ENCODE measurements at places on chromosomes 13 and 19.

- no peak for DNase-seq
These were observed 20.4 kb downstream of the MPND start for GRCh38 chr19:4363571-4364304.

DNA sequence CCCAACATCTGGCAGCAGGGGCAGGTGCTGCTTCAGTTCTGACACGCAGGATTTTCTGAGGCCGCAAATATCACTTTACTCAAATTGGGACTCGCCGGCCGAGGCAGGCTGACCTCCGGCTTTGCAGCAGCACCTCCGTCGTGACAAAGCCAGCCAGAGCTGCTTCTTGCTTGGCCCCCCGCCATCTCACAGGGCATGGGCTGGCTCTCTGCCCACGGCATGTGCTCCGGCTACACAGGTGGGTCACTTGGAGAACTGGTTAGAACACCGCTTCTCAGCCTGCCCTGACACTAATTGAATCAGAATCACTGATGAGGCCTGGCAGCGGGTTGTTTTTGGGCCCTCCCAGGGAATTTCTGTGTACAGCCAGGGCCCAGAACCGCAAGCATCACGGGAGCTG is 112.3 kb downstream of the SLC7A1 start:
- DNase-seq: no peak

DNA sequence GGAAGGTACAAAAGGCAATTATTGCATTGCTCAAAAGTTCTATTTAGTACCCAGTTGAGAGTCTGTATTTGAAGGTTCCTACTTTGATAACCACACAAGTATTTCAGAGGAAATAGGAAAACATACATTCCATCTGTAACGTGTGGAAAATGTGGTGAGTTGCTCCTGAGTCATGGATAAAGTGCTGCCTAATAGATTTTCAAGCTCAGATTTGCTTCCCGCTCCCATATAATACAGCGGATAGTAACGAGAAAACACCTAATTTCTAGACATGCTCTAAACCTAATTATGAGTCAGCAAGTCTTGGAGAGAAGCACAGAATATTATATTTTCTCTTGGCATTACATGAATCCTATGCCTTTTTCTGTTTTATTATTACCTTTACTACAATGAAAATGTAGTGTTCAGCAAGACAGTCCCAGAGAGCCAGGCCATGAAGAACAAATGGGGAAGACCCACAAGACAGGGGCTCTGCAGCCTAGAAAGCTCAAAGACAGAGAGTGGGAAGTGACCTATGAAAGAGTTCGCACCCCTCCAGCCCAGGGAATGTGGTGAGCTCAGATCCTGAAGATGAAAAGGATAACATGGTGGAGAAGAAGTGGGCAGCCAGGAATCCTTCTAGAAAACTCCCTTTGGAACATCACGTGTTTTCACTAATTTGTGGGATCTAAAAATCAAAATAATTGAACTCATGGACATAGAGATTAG is 116.1 kb downstream of the STARD13 start:
- no peak for DNase-seq

DNA sequence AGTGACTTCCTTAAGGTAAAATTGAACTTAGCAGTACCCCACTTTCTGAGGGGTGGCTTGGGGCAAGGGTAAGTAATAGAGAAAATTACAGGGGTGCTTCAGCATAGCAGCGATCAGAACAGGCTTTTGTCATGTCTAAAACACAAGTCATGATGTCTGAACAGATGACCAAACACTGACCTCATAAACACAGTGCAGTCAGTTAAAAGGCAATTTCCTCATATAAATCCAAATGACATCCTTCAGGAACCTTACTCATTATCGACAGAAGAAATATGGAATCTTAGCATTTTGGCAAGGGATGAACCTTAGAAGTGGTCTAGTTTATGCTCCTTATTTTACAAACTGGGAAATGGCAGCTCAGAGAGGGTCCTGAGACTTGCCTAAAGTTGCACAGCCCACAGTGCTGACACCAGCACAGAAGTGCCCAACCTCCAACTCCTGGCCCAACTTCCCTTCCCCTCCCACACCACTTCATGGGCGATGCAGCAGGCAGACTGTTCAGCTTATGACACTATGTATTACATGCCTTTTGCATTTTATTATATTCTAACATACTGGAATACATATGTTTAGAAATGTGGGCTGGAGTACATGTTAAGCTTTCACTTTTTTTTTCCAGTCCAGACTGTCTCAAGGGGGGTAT is 3.6 kb downstream of the GJA3 start:
- no peak for DNase-seq

GRCh38 chr19:31570718-31571117 is 221.5 kb upstream of the TSHZ3 start:
- no peak for DNase-seq

GRCh38 chr19:54335979-54336892 is 2.7 kb downstream of the LILRA4 start:
- no peak for DNase-seq

DNA sequence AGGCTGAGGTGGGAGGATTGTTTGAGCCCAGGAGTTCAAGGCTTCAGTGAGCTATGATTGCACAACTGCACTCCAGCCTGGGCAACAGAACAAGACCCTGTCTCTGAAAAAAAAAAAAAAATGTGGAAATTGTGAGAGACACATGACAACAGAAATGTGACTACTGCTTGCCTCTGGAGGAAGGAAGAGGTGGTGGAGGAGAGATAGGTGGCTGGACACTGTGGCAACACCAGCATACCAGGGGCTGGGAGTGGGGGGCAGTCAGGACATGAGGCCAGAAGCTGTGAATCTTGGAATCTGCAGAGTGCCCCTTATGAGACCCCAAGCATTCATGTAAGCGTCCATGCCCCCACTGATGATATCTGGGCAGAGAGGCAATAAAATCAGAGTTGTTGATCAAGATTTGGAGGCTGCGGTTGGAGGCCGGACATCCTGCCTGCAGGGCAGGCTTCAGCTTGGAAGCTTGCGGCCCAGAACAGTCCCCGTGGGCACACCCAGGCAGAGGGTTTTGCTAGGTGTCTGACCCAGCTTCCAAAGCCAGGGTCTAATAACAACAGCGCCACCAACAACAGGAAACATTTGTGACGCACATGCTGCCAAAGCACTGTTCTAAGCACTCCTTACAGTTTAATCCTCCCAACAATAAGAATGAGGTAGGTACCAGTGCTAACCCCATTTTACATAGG is 16.9 kb downstream of the FAM187B start:
- peak; percentile 34 for DNase-seq

- no peak for DNase-seq
These were observed 8.4 kb upstream of the KLK14 start for GRCh38 chr19:51091126-51091525.

DNA sequence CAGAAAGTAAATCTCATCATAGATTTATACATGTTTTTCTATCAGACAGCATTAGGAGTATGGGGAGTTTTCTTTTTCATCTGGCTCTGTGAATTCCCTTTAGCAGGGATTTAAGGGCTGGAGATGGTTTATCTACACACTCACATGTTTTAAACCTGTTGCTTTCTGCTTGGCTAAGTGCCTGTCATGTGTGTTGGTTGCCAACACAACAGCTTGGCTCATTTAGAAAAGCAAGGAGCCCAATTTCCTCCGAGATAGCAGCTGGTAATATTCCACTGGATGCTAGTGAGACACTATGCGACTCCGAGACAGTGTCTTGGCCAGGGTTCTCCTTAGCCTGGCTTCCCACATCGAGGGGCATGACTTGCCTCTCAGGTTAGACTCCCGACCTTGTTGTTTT is 83.3 kb downstream of the KLF5 start:
- no peak for DNase-seq

GRCh38 chr19:29795461-29796172 is 16.2 kb upstream of the CCNE1 start:
- no peak for DNase-seq

DNA sequence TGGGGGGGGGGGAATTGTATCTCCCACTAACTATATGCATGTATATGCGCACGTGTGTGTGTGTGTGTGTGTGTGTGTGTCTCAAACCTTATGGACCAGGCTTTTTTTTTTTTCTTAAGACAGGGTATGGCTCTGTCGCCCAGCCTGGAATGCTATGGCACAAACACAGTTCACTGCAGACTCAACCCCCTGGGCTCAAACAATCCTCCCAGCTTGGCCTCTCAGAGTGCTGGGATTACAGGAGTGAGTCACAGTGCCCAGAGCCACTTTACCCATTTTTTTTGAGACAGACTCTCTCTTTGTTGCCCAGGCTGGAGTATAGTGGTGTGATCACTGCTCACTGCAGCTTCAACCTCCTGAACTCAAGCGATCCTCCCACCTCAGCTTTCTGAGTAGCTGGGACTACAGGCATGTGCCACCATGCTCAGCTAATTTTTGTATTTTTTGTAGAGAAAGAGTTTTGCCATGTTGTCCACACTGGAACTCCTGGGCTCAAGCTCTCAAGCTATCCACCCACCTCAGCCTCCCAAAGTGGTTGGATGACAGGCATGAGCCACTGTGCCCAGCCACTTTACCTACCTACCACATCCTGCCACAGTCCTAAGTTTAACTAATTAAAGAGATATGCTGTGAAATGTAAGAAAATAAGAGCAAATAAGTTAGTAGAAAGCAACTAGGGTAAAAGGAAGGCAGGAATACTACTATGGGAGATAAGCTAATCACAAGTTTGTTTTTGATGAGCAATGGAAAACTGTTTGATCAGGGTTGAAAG is 2.4 kb downstream of the ZMYM5 start:
- DNase-seq: no peak

DNA sequence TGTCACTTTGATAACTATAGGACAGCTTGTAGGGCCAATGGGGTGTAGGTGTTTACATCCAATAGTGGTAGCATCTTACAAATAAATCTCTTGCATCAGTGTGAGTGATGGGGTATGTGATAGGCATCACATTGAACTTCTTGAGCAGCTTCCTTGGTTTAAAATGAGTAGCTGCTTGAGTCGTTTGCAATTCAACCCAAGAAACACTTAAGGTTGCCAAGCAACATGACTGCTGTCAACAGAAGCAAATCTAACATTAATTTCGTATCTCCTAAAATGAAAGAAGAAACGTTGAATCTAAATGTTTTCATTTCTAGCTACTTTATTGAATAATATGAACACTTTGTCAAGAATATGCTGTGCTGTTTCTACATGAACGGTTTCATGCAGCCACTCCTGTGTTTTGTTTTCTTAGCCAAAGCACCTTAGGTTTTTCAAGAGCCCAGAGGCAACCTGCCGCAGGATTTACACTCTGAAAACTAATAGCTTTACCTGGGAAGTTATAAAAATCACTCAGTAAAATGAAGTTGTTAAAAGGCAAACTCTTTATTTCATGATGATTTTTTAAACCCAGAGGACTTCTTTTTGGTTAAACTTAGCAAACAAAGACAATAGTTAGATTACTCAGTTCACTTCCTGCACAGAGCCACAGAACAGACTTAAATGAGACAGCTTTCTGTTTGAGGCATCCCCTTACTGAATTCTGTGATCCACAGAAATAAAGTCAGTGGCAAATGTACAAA is 305.2 kb downstream of the MTUS2 start:
- DNase-seq: no peak

DNA sequence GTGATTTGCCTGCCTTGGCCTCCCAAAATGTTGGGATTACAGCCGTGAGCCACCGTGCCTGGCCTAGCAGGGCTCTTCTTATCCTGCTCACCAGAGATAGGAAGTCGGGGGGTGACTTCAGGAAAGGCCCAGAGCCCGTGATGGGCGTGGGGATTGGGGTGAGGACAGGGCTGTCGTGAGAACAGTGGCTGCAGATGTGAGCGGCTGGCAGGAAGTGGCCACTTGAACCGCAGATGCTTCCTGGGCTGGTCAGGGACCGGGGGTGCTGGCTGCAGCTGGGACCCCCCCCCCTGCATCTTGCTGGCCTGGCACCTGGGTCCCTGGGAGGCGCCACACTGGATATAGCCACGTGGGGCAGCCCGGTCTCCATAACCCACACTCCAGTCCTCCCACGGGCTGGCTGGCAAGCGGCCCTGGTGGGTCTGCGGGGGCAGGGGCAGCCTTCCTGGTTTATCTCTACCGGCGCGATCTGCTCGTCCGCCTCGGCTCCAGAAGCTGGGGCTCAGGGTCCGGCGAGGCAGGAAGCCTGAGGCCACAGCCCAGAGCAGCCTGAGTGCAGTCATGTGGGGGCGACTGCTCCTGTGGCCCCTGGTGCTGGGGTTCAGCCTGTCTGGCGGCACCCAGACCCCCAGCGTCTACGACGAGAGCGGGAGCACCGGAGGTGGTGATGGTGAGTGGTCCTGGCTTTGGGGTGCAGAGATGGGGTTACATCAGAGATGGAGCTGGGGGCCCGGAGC is at the start of gene F2RL3:
F2RL3 (plus strand) TSS at position 371 of the 737 bp plus-strand sequence; CDS start at position 562, 191 bp downstream.
- DNase-seq: no peak

GRCh38 chr13:27493981-27494380 is 43.6 kb upstream of the MTIF3 start:
- DNase-seq: no peak

GRCh38 chr19:5645409-5645808 is 22.5 kb downstream of the SAFB start:
- DNase-seq: no peak

DNA sequence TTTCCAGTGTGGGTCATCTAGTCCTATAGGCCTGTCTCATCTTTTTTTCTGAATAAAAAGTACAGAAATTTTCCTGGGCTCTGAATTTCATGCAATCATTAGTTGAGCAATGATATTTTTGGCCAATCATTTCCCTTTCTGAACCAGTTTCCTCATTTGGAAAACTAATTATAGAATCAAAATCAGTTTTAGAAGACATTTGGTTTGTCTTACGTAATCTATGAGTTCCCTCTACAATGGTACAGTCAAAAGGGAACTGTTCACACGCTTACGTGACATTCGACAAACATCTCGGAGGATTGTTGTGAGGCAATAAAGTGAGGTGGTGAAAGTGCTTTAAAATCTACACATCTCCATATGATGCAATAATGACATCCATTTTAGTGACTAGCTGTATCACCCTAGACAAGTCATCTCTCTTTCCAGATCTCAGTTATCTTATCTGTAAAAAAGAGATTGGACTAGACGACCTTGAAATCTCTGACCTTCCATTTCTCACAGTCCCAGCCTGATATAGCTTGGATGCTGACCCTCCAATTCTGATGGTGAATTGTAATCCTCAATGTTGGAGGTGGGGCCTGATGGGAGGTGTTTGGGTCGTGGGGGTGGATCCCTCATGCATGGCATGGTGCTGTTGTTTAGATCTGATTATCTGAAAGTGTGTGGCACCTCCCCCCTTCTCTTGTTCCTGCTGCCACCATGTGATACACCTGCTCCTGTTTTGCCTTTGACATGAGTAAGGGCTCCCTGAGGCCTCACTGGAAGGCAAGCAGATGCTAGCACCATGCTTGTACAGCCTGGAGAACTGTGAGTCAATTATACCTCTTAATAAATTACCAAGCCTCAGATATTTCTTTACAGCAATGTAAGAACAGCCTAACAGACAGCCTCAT is 26.7 kb downstream of the FLT1 start:
- DNase-seq: no peak

DNA sequence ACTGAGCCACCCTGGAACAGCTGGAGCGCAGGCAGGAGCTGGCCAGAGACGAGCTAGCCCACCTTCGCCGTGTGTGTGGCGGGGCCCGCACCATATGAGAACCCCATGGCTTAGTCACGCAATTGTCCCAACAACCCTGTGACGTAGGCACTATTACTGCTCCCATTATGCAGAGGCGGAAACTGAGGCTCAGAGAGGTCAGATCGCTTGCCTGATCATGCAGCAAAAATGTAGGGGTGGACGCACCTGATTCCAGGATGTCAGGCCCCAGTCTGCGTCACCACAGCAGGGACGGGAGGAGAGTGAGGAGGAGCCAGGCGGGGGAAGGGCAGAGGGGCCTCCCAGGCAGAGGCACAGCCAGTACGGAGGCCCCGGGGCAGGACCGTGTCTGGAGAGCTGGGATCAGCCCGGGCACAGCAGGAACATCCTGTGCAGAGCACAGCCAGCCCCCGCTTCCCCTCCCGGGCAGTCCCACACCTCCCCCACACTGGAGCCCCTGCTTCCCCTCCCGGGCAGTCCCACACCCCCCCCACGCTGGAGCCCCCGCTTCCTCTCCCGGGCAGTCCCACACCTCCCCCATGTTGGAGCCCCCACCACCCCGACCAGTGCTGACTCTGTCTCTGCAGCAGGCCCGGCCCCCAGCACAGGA is 16.7 kb downstream of the PIP5K1C start:
- no peak for DNase-seq

Data from stimulated activated CD8-positive, alpha-beta memory T cell treated with anti-CD3 and anti-CD28 coated beads, Interleukin-7, amount 100 ng/mL, for 24 hours (primary cell).